ENCODE measurements at places on chromosomes 2 and 18. TPM values are rescaled to one million over a fixed set of nuclear protein-coding genes. Genes with fewer than 3 reads are reported as not detected.

The LOXL3 gene
- 4.7 TPM for total RNA-seq

DNA sequence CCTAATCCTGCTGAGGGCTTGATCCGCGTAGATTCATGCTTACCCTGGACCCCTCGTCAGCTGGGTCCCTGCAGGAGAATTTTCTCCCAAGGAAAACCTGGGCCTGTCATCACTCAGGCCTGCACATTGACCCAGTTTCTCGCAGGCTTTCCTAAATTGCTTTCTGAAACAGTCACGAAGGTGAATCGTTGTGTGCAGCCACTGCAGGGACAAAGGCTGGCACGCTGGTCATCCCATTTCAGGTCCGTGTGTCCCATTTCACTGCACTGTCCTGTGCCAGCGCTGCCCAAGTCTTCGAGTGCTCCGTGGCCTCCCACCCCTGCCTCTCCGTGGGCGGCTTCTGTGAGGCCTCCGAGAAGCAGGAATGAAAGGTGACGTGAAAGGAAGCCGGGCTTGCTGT is 62.8 kb upstream of the YWHAQ start:
- no peak for DNase-seq

The REG1B gene
- total RNA-seq, result 10.2 TPM

The CXCR1 gene
- total RNA-seq, result 0.13 TPM

DNA sequence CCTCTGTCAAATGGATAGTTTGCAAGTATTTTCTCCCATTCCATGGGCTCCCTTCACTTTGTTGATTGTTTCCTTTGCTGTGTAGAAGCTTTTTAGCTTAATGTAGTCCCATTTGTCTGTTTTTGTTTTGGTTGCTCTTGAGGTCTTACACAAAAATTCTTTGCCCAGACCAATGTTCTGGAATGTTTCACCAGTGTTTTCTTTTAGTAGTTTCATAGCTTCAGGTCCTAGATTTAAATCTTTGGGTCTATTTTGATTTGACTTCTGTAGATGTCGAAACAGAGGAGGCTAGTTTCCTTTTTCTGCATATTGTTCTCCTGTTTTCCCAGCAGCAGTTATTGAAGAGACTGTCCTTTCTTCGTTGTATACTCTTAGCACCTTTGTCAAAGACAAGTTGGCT is 351.6 kb downstream of the PTPRM start:
- no peak for DNase-seq

DNA sequence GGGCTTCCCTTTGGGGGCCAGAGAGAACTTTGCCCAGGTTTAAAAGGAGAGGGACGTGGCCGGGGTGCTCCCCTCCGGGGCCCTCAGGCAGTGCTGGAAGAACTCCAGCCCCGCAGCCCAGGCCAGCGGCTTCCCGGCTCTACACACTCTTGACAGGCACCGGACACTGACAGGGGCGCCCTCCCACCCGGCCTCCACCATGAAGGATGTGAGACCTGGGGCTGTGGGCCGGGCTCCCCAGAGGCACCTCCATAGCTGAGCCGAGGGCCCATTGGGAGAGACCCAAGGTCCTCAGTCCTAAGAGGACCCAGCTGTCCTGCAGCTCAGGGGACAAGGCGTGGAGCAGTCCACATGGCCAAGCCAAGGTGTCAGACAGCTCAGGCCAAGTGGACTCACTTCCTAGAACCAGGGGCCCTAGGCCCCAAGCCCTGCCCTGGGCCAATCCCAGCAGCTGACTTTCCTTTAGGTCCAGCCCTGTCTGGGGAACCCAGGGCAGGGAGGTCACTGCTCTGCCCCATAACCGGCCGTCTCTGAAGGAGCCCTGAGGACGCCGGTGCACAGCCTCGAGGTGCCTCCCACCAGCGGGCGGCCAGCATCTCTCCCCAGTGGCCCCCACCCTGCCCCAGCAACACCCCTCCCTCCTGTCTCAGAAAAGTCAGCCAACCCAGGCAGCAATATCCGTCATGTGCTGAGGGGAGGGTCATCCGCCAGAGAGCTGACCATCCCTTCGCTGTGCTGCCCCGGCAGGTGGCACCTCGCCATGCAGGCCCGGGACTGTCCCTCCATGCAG is 51.8 kb downstream of the BIN1 start:
- no peak for DNase-seq

- DNase-seq, result no peak
These were observed 140.7 kb upstream of the THUMPD2 start for GRCh38 chr2:39919511-39920306.

- DNase-seq, result no peak
These were observed 30.1 kb downstream of the INO80C start for GRCh38 chr18:35467624-35468016.
